Heart left ventricle (tissue), 16 donors: ENCODE measurements at places on chromosomes 1 and 21. TPM values are rescaled to one million over a fixed set of nuclear protein-coding genes. Genes with fewer than 3 reads are reported as not detected.

The A3GALT2 gene
- 0.40 TPM for total RNA-seq

GRCh38 chr1:118985640-118986554 is 2.2 kb downstream of the TBX15 start:
- DNase-seq = no peak

The RAB7B gene
- total RNA-seq = 1.0 TPM

The LIN28A gene
- total RNA-seq = not detected

DNA sequence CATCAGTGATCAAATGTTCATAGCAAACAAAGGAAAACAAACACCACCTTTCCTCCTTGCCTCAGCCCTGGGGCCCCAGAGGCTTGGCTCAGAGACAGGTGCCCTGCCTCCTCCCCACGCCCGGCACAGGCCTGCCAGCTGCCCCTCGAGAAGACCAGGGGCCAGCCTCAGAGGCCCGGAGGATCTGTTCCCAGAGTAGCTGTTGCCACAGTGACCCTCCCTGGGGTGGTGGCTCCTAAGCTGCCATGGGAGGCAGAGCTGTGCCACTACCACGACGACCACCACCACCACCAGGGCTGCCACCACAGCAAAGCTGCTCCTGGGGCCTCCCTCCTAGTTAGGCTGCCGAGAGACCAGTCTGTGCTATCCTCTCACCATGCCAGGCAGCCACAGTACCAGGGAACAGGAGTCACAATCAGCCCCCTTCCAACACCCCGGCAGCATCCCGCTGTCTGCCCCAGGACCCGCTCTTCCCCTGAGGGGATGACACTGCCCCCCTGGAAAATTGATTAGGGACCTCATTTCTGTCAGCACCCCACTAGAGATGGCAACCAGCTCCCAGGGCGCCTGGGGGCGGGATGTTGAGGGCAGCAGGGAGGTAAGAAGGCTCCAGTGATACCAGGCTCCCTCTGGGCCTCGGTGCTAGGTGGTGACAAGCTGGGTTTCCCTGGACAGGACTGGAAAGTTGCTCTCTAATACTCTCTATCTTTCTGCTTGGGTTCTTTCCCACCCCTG is 30.5 kb downstream of the KCNC4 start:
- no peak for DNase-seq

The RAB3GAP2 gene
- total RNA-seq = 24.1 TPM

- DNase-seq = no peak
Observed at GRCh38 chr1:18960409-18960808, 3.9 kb upstream of the IFFO2 start.

- no peak for DNase-seq
Observed at GRCh38 chr1:197422993-197423392, 154.9 kb downstream of the CRB1 start.

GRCh38 chr1:198657550-198658064 is 18.8 kb downstream of the PTPRC start:
- no peak for DNase-seq

GRCh38 chr1:153210206-153210605 is 7.0 kb downstream of the LELP1 start:
- no peak for DNase-seq

The PIGR gene
- total RNA-seq = not detected

The ETNK2 gene
- total RNA-seq = 16.3 TPM

DNA sequence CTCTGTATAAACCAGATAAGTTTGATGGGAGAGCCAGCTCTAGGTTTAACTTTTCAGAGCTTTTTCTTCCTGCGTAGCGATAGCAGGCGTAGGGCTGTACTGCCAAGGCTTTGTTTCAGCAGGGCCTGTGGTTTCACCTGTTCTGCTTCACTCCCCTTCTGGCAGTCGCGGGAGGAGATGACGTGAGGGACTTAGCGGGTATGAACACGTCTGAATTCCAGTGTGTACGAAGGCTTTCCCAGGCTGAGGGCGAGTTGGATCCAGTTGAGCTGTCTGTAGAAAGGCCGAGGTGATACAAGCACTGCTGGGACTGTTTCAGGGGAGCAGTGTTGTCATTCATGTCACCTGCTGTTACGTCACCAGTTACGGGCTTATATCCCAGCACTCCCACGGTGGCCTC is 21.2 kb downstream of the PEX14 start:
- no peak for DNase-seq

The HCRTR1 gene
- 0.52 TPM for total RNA-seq

The URB2 gene
- 5.6 TPM for total RNA-seq

The FAM72D gene
- total RNA-seq = 0.35 TPM

The TRAF3IP3 gene
- total RNA-seq = 10.6 TPM

GRCh38 chr1:64545118-64545843 is 75.4 kb downstream of the CACHD1 start:
- no peak for DNase-seq

DNA sequence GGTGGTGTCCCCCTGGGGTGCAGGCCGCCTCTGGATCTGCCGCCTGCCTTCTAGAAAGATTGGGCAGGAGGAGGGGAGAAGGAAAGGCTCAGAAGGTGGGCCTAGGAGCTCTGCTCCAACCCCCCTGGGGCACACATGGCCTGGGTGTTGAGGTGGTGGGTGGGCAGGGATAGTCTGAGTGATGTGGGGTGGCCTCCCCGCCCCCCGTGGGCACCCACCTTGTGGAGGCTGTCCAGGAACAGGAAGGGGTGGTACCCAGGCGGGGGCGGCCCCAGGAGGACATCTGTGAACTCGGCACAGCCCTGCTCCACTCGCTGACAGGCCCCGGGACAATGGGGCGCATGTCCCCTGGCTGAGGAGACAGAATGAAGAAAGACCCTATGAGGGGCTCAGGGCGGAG is 54.9 kb downstream of the MORN1 start:
- no peak for DNase-seq

- no peak for DNase-seq
Observed at GRCh38 chr1:224177356-224177999, 5.6 kb upstream of the DEGS1 start.

GRCh38 chr1:242738702-242739645 is 214.5 kb upstream of the PLD5 start:
- no peak for DNase-seq

The LCE3E gene
- total RNA-seq = not detected

The SUCO gene
- 17.9 TPM for total RNA-seq

The AMY1A gene
- not detected for total RNA-seq

DNA sequence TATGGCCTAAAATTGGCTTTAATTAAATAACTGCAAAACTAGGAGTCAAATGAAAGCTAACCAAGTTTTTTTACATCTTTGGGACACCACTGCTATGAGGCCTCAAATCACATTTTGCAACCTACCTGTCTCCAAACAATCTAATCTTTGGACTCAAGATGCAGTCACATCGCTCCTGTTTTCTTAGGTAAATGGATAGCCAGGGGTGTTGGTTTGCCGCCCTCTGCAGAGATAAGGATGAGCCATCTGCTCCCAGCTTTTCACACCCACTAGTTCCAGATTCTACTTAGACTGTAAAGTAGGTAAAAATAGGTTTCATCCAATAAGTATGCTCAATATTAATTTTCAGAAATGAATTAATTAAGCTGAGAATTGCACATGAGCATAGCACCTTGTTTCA is 456.5 kb downstream of the KIF26B start:
- no peak for DNase-seq

The MNDA gene
- total RNA-seq = 3.3 TPM

GRCh38 chr1:18944810-18945209 is 11.7 kb downstream of the IFFO2 start:
- no peak for DNase-seq

DNA sequence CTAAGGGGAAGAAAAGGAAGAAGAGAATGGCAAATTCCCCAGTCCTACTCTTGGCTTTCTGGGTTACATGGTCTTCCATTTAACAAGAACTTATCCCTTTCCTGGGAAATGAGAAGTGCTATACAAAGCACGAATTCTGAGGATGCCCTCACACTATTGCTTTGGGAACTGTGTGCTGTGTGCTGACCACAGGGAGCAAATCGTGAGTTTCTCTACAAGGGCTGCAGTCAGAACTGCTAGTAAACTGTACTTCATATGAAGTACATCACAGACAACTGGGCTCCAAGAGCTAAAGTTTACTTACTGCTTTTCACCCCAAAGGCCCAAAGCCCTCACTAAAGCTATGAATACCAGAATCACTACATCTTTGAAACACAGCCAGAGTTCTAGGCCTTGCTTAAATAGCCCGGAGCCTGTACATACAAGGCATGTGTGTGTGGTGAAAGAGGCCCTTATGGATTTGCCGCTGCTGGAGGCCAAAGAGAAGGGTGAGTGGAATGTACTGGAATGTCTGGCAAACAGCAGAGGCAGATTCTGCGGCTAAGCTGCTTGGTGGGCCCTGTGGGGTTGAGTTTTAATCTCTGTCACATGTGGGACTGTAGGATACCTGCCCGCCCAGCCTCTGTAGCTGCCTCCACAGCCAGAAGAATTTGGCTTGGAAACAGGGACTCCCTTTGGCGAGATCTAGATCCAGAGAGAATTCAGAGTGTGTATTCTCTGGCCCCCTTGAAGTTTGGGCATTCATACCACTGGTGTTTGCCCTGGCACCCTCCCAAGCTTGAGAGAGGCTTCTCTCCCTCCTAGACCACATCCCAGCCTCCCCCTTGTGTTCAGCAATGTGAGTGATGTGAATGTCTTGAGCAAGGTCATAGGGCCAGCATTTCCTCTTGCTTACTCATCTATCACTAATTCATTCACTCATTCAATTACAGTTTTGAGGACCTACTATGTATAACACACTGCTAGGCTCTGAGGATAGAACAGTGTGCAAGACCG is 21.9 kb upstream of the TRIM67 start:
- DNase-seq = no peak

DNA sequence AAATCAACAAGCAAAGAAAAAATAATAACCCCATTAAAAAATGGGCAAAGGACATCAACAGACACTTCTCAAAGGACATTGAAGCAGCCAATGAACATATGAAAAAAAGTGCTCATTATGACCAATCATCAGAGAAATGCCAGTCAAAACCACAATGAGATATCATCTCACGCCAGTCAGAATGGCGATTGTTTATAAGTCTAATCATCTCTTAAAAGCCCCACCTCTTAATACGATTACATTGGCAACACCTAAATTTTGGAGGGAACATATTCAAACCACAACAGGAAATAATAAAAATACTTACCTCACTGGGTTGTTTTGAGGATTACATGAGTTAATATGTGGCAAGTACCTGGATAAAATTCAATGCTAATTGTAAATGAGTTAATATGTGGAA is 57.1 kb upstream of the PLPPR4 start:
- no peak for DNase-seq

- DNase-seq = no peak
Observed at GRCh38 chr1:172246521-172247390, 173.7 kb upstream of the C1orf105 start.

DNA sequence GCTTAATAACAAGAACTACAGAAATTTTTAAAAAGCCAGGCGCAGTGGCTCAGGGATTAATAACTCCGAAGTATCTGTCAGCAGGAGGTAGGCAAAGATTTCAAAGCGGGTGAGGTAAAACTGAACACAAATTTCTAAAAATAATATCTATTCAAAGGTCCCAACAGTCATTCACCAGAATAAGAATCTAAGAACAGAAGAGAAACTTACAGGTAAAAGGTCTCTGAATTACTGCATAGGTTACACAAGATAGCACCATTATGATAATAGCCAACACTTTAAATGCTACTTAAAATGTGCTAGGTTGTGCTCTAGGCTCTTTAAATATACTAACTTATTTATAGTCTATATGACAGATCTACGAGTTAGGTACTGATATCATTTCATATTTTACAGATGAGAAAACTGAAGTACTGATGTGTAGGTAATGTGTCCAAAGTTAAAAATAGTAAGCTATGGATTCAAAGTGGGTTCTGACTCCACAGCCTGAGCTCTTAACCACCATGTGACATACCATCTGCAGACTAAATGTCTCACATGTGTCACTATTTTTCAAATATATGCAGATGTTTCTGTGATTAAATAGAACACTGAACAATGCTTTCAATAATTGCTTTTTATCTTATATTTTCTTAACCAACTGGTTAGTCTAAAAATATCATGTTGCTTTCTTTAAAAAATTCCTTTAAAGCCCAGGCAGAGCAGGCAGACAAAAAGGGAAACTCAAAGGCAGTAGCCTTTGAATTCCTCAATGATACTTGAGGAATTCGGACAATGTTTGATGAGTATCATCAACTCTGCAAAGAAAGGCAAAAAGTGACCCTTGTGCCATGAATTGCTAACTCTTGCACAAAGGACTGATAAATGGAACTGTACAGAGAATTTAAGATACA is 80.5 kb upstream of the TTC39A start:
- DNase-seq = no peak

DNA sequence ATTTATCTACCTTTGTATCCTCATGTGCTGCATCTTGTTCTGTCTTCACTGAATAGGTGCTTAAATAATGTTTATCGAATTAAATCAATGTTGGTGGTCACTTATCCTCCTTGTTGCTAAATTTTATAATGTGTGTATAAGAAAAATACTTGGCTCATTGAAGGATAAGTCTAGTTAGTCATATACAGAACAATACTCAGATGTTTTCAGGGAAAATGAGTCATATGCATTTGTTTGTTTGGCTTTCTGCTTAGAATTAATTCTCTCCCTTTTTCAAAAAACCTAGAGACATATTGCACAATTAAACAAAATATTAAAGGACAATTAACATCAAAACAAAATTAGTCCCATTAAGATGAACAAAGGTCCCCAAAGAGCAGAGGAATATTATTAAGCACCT is 89.0 kb downstream of the UBE2U start:
- no peak for DNase-seq

DNA sequence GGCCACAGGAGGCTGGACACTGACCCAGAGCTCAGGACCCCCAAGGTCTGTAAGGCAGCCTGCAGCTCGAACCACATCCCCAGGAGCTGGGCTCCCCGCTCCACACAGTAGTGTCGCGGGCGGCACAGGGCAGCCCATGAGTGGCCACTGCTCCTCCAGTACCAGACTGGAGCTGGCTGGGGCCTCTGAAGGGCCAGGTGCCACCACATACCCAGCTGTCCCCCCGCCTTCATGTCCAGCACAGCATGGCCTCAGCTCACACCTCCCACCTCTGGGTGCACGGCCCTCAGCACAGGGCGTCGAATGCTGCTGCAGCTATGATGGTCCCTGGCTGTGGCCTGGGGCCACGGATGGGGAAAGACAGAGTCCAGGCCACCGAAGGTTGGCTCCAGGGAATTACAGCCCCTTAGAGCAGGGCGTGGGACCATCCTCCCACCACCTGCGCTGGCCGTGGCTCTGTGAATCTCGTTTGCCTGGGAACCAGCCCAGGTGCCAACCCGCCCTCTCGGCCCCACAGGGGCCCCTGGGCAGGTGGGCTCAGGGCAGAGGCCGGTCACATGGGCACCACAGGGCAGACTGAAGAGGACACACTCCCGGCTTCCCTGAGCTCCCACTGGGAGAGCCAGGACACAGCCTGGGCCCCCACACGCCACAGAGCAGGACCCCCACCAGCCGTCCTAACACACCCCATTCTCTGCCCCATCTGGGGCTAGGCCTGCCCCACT is 2.1 kb upstream of the TNFRSF4 start:
- no peak for DNase-seq

The RBM11 gene
- total RNA-seq = not detected

DNA sequence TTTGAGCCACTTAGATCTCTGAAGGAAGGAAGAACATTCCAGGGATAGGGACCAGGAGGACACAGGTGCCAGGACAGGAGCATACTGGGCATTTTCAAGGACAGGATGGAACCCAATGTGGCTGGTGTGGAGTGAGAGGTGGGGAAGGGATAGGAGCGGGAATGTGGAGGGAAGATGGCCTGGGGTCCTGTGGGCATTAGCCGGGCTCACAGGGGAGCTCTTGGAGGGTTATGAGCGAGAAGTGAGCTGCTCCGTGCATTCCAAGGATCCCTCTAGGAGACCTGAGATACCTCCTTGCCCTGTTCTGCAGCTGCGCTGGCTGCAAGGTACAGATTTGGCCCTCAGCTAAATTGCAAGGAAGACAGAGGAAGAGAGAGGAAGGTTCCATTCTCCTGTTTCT is 87.5 kb downstream of the IER5 start:
- DNase-seq = no peak
